ENCODE measurements at places on chromosomes 12 and 14.

DNA sequence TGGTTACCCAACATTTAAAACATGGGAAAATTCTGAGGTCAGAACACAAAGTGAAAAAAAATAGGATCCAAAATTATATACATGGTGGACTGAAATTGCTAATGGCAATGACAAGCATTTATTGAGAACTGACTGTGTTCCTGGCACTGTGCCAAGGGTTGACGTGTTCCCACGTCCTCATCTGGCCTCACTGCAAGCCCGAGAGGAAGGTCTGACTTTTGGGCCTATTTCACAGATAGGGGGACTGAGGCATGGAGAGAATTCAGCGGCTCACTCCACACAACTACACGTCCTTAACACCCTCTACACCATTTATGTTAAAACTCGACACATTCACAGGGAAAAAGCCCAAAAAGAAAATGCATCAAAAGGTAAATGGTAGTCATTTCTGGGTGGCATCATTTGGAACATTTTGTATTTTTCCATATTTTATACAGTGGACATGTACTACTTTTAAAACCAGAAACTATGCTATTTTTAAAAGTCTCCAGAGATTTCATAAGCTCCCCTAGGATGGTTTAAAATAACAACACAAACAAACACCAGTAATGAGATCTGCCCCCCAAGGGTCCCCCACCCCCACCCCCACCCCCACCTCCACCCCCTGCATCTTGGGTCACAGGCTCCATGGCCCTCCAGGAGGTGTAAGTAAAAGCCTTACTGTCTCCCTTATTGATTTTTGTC lies 27.7 kb downstream of the CLMN start:
- DNase-seq, result no peak

GRCh38 chr12:123952037-123952436 lies 20.6 kb downstream of the CCDC92 start:
- no peak for DNase-seq

DNA sequence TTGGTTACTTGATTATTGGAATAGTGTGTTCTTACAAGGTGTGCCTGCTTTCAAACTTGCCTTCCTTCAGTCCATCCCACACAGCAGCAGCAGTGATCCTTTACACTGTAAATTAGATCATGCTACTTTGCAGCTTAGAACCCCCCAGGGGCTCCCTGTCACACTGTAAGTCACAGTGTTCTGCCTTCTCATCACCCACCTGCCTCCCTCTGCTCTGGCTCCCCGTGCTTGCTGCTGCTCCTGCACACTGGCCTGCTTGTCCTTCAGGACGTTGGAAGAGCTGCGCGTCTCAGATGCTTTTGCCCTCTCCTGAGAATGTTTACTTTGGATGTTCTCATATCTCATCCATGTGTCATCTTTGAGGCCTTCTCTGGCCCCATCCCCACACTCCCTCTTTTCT lies 27.3 kb downstream of the ZC3H14 start:
- no peak for DNase-seq

DNA sequence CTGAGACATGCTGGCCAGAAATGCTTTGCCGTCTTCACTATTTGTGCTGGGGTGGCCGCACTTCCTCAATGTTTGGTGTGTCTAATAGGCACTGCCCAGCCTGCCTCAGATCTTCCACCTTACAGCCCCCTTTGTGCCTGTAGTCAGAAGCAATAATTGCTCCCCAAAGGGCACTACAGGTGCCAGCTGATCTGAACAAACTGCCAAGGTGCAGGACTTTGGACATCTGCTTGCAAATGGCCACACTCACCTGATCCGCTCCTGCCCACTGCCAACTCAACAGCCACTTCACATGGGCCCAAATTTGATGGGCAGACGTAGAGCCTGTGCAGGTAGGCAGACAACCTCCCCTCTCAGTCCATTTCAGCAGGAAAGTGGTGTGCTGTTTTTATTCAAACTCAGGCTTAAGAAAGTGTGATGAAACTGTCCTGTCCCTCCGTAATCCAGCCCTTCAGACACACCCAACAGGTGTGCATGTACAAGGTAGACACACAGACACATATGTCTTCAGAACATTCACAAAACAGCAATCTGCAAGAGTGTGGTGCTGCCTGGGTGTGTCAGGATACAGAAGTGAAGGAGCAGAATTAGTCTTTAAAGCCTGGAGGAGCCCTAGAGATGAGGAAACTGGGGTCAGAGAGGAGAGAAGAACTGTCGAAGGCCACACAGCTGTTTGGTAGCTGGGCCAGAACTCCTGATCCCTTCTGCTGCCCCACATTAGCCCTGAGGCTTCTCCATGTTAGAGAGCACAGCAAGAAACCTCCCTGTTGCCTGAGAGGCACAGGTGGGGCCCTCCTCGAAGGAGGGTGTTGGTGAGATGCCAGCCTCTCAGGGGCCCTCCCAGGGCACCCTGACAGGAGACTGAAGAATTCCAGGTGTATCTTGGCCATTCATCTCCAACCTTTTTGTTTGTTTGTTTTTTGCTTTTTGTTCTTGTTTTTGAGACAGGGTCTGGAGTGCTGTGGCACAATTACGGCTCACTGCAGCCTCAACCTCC lies 4.4 kb upstream of the KRT75 start:
- no peak for DNase-seq

DNA sequence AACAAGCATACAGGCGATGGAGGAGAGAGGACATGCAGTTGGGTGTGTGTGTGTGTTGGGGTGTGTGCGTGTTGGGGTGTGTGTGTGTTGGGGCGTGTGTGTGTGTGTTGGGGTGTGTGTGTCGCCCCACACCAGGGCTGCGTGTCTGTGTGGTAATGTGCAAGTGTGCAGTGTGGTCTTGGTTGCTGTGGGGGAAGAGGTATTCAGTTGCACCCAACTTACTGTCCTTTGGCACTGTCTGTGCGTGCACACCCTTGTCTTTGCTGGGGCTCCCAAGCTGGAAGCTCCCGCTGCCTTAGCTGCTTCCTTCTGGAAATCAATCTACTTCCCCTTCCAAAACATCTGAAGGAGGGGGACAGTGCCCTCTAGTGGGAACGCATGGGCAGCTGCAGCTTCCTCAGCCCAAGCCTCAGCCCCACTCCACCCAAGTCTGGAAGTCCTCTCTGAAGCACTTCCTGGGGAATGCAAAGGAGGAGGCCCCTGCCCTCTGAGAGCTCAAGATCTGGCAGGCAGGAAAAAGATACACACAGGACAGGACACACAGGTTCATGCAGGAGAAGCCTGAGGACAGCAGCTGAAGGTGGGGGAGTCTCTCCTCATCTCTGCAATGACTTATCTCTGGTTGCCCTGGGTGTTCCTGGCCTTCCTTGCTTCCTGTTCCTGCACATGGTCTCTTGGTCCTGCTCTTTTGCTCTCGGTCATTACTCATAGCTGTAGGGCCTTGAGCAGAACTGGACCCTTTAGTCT lies 13.1 kb downstream of the ASIC1 start:
- DNase-seq, result peak; percentile 54

DNA sequence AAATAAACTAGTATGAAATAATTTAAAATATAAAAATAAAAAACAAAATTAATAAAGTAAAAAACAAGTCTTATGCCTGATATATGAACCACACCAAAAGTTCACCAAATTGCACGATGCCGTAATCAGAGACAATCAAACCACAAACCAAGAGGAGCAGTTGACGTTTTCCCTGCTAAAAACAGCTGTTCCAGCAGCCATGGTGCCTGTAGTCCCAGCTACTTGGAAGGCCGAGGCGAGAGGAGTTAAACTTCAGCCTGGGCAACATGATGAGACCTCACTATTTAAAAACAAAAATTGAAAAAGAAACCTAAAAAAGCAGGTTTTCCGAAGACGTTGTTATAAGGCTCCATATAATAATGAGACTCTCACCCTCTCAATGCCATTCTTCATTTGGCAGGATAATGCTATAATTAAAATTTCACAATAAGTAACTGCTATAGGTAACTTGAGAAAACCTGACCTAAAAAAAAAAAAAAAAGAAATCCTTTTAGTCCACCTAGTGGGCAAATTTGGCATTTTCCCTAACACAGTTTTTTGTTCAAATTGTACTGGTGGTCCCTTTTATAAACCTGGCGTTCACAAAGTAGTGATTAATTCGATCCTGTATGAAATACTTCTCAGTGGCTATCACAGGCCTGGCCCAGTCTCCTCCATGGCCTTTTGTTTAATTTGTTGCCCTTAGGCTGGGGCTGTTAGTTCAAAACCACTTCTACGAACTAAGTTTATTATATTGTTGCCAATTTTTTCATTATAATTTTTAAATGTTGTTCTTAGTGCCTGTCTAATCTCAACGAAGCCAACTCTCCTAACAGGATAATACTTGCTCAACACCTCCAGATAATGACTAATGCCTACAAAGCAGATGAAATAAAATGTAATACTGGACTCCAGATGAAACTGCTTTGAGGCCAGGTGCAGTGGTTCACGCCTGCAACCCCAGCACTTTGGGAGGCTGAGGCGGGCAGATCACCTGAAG lies 62.1 kb downstream of the TNFAIP2 start:
- no peak for DNase-seq

GRCh38 chr14:79438696-79439342 lies 772.5 kb downstream of the DIO2 start:
- no peak for DNase-seq

DNA sequence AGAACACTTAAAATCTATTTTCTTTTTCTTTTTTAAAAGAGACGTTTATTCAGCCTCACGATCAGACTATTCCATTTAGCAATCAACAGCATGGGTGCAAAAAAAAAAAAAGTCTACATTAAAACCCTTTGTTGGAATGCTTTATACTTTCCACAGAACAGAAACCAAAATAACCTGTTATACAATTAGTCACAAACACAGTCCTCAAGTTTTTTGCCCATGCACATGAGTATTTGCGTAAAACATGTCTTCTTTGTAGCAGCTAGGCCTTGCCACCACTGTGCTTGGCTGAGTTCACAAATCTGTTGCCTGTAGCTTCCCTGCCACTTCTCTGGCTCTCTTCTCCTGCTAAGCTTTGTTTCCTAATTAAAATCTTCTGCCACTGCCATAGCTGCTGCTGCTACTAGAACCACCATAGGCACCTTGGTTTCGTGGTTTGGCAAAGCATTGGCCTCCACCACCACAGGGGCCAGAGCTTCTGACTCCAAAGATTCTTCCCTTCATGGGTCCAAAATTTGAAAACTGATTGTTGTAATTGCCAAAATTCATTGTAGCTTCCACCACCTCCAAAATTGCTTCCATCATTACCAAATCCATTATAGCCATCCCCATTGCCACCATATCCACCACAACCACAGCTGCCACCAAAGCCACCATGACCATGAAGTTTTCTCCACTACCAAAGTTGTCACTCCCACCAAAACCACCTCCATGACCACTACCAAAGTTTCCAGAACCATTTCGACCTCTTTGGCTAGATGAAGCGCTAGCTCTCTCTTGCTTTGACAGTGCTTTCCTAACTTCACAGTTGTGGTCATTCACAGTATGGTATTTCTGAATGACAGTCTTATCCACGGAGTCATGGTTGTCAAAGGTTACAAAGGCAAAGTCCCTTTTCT lies 38.1 kb downstream of the KLRG1 start:
- peak; percentile 31 for DNase-seq

DNA sequence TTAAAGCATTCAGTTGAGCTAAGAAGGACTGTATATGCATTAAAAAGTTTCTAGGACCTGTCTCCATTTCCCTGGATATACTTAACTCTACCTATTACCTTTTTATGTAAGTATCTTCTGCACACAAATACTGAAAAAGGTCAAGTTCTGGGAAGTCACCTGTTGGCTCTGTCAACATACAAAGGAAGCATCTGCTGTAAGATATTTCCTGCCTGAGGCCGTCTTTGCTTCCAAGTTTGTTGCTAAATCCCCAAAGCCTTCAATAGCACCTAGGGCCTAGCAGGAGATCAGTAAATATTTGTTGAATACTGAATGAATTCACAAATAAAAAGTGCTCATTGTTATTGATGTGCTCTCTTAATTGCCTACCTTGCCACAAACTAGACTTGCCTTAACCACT lies 188.4 kb downstream of the DUSP6 start:
- no peak for DNase-seq

- no peak for DNase-seq
Measured at GRCh38 chr14:94355191-94355794, 32.2 kb upstream of the SERPINA6 start.
